ENCODE measurements at places on chromosomes 3 and 15.
A peak's percentile ranks its signal among the peaks of the same experiment; 100 is the strongest.

DNA sequence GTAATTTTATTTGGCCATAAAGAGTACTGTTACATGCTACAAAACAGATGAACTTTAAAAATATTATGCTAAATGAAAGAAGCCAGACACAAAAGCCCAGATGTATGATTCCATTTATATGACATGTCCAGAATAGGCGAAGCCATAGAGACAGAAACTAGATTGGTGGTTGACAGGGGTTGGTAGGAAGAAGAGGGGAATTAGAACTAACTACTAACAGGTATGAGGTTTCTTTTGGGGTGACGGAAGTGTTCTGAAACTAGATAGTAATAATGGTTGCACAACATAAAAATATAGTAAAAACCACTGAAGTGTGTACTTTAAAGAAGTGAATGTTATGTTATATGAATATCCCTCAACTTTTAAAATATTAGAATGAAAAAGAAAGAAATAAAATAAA, 66.1 kb downstream of the GBE1 start:
- no peak for DNase-seq

GRCh38 chr15:42704492-42704926, 32.4 kb downstream of the CDAN1 start:
- DNase-seq, result peak; percentile 40

GRCh38 chr15:76930831-76931396, 635 bp upstream of the RCN2 start:
- no peak for DNase-seq

- no peak for DNase-seq
Observed at GRCh38 chr3:53860196-53860595, 13.8 kb downstream of the IL17RB start.

GRCh38 chr3:61780016-61780415, 218.6 kb downstream of the PTPRG start:
- no peak for DNase-seq

DNA sequence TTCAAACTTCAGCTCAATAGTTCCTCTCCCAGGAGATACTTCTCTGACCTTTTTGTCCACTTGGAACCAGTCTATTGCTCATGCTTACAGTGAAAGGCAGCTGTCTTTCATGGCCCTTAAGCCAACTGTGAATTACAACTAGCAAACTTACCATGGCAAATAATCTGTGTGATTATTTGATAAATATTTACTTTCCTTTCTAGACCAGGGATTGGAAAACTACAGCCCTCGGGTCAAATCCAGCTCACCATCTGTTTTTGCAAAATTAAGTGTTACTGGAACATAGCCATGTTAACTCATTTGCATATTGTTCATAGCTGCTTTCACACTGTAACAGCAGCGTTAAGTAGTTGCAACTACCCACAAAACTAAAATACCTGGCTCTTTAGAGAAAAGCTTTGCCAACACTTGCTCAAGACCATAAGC, 289.1 kb upstream of the MCTP2 start:
- no peak for DNase-seq

GRCh38 chr3:108031895-108032294, 58.9 kb downstream of the CD47 start:
- no peak for DNase-seq

DNA sequence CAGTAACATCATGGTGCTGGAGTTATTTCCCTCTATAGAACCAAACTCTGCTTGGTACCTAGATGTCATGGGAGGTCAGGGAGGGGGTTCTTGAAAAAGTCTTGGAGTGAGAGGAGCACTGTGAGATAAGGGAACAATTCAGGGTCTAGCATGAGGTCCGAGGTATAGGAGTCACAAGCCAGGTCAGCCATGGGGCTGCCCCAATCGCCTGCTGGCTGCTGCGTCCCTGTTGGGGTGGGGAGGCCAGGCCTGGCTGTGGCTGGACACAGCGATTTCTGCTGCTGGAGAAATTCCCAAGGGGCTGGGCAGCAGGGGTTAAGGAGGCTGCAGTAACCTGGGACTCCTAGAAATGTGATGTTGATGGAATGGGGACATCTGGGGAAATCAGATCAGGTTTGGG, 44.9 kb downstream of the SUSD5 start:
- DNase-seq, result no peak

DNA sequence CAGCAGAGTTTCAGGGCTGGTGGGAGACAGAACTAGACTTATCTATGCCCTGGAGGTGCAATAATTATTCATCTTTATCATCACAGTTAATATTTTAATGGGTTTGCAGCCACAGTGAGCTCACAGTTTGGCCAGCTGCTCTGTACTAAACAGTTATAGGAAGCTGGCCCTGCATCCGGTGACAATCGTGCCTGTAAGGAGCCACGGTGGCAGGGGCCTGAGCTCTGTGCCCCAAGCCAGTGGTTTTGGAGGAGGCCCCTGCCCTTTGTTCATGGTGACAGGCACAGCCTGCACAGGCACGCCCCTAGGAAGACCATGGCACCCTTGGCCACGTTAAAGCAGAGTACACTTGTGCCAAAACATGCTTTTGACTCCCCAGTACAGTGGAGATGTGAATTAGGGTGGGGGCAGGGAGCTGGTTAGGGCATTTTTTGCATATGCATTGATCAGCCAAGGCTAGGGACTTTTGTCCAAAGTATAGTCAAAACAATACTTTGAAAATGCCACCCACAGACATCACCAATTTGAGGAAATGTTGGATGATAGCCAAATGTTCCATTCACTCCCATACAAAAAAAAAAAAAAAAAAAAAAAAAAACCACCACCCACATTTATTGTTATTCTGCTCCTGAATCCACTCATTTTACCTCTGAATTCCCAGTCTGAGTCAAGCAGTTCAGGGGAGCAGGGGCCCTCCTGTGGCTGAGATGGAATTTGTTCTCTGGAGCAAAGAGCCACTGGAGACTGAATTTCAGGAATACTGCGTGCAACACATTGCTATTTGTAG, 3.4 kb upstream of the RFTN1 start:
- DNase-seq, result no peak

DNA sequence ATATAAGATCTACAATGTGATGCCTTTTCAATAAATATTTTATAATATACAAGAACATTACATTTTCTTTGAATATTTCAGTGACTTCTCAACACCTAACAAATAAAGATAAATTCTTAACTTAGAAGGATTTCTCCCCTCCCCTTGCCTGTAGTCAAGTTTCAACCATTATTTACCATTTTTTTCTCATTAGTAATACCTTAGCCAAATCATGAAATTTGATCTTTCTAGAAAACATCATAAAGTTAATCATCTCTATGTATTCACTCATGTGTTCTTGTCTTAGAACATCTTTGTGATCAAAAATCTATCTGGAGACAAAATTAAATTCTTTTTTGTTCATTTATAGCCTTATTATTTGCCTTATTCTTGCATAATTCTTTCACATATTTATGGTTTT, 1201.8 kb upstream of the EPHA6 start:
- no peak for DNase-seq

DNA sequence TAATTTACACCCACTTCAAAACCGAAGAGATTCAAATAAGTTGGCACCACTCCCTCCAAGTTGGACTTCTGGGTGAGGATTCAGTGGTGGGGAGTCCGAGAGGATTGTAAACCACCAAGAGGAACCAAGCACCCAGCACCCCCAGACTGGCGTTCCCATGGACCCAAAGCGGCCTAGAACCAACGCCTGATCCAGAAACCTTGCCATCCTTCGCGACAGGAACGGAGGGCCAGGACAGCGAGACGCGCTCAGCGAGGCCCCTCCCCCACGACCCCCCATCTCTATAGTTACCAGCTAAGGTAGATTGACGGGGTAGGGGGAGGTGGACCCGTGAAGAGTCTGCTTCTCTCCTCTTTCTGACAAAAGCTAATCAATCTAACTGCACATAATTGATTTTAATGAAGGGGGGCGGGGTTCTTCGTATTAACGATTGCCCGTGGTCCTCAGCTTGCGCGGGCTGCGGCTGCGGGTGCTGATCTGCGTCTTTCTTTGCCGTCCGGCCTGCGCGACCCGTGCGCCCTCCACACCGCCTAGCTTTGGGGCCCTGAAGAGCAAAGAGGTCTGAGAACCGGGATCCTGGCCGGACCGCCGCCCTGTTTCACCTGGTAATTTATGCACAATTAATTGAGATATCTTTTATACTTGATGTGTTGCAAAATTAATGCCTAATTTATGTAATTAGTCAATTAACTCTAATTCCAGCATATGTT, 10.9 kb upstream of the FOXB1 start:
- no peak for DNase-seq

DNA sequence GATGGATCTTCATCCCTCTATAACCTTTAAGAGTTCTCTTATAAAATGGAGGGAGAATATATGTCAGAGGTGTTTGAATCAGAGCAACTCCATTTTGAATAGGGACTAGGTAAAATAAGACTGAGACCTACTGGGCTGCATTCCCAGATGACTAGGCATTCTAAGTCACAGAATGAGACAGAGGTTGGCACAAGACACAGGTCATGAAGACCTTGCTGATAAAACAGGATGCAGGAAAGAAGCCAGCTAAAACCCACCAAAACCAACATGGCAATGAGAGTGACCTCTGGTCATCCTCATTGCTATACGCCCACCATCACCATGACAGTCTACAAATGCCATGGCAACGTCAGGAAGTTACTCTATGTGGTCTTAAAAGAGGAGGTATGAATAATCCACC, 211.0 kb downstream of the GBE1 start:
- no peak for DNase-seq

DNA sequence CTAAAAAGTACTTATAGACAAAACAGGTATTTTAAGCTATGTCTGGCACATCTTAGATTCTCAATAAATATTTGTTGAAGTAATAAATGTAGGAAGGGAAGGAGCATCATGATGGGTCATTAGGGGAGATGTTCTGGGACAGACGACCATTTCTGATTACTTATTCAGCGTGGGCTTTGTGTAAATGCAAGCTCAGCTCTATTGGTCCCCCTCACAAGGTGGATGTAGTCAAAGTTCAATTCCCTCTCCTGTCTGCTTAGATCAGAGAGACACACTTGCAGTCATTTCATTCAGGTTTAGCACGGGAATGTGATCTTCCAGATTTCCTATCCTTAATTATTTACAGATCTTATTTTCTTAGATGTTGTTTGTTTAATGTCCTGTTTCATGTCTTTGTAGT, 7.5 kb downstream of the GAP43 start:
- DNase-seq, result no peak

GRCh38 chr3:110343945-110344344, 727.7 kb upstream of the NECTIN3 start:
- no peak for DNase-seq

GRCh38 chr3:60893946-60894345, 357.3 kb downstream of the FHIT start:
- no peak for DNase-seq

- DNase-seq, result no peak
Observed at GRCh38 chr3:32097768-32098167, 8.7 kb upstream of the GPD1L start.

DNA sequence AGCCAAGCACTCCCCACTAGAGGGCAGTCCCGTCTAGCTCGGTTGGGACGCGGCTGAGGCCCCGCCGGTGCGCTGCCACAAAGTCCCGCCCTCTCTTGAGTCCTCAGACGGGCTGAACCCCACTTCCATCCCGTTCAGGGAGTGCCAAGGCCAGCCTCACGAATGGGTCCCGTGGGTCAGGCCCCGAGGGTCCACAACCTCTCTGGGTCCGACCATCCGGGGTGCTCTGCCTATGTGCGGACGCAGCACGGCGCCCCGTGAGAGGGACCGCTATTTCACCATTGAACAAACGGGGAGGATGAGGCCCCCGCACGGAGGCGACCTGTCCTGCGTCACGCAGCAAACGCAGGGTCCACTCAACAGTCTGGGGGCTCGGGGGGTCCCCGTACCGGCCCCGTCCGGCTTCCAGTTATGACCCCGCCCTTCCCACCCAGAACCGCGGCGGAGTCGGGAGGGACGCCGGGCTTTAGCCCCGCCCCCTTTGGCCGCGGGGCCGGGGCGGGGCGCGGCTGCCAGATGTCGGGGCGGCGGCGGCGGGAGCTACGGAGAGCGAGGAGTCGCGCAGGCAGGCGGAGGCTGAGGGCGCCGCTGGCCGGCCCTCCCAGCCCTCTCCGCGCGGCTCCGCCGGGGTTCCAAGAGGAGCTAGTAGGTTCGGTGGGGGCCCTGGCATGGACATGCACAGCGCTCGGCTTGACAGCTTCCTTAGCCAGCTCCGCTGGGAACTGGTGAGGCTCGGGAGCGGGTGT, at the start of gene INKA1:
TSS of gene INKA1 (plus strand) at position 543 of the 746 bp plus-strand sequence. CDS start at position 675, 132 bp downstream.
- peak; percentile 84 for DNase-seq

- DNase-seq, result no peak
Observed at GRCh38 chr15:39075311-39075710, 505.6 kb upstream of the THBS1 start.

GRCh38 chr15:88940110-88940675, 27.0 kb upstream of the MFGE8 start:
- DNase-seq, result no peak

GRCh38 chr15:82699726-82700125, 9.9 kb downstream of the AP3B2 start:
- no peak for DNase-seq

DNA sequence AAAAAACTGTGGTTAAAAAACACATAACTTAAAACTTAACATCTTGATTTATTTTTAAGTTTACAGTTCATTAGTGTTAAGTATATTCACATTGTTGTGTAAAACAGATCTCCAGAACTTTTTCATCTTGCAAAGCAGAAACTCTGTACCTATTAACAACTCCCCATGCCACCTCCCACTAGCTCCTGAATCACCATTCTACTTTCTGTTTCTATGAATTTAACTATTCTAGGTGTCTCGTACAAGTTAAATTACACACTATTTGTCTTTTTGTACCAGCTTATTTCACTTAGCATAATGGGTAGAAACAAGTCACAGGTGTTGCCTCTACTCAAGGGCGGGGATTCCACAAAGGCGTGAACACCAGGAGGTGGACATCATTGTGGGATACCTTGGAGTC, 43.2 kb downstream of the CRTC3 start:
- no peak for DNase-seq

DNA sequence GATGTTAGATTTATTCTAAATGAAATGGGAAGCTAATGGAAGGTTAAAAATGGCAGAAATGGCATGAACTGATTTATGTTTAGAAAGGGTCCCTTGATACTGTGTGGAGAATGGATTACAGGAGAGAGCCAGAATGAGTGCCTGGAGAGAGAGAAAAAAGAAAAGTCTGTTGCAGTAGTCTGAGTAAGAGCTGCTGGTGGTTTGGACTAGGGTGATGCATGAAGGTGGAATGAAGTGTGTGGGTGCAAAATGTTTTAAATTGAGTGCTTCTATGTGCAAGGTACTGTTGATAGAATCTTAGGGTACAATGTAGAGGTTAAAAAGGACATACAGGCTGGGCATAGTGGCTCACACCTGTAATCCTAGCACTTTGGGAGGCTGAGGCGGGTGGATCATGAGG, 11.4 kb upstream of the MGA start:
- no peak for DNase-seq

- DNase-seq, result no peak
Observed at GRCh38 chr3:117109178-117109577, 399.6 kb downstream of the TUSC7 start.
